ENCODE measurements at places on chromosomes 1 and 21.

DNA sequence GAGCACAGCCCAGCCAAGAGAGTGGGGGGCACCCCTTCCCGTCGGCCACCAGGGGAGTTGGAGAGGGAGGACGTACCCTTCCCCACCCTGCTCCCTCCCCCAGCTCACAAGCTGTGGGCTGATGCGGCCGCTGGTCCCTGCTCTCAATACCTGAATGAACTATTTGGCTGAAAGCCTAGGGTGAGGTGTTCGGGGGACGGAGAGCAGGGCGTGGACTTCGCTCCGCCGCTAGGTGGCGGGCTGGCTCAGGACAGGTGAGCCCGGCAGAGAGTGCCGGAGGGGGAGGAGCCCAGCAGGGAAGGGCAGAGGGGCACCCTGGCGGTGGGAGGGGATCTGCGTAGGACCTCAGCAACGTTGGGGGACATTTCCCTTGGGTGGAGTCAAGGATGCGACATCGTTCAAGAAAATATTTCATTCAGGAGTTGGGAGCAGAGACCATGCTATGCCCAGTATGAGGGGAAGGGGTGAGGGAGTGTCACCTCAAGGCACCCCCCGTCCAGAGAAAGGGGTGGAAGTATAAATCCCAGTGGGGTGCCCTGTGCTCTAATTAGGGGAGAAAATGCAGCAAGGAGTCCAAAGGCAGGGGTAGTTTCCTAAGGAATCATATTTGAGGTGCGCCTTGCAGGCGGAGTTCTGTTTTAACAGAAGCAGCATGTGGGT lies 12.0 kb upstream of the RHBG start:
- no peak for DNase-seq

- no peak for DNase-seq
These were observed 56.9 kb downstream of the CLSTN1 start for GRCh38 chr1:9766759-9767442.

GRCh38 chr1:9835758-9836631 lies 12.2 kb upstream of the CLSTN1 start:
- no peak for DNase-seq

DNA sequence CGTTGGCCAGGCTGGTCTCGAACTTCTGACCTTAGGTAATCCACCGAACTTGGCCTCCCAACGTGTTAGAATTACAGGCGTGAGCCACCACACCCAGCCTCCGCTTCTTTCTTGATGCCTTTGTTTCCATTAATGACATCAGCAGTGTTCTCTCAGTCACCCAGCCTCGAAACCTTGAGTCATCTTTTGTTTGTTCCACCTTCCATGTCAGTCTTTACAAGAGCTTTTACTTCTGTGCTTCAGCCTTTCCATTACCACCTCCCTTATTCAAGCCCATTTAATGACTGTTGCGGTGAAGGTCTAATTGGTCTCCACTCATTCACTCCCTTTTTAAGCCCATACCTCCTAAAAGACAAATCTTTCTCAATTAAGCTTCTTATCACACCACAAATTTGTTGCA lies 146.6 kb upstream of the ADGRL2 start:
- DNase-seq, result no peak

- DNase-seq, result no peak
These were observed 43.0 kb upstream of the IKBKE start for GRCh38 chr1:206427291-206427690.

DNA sequence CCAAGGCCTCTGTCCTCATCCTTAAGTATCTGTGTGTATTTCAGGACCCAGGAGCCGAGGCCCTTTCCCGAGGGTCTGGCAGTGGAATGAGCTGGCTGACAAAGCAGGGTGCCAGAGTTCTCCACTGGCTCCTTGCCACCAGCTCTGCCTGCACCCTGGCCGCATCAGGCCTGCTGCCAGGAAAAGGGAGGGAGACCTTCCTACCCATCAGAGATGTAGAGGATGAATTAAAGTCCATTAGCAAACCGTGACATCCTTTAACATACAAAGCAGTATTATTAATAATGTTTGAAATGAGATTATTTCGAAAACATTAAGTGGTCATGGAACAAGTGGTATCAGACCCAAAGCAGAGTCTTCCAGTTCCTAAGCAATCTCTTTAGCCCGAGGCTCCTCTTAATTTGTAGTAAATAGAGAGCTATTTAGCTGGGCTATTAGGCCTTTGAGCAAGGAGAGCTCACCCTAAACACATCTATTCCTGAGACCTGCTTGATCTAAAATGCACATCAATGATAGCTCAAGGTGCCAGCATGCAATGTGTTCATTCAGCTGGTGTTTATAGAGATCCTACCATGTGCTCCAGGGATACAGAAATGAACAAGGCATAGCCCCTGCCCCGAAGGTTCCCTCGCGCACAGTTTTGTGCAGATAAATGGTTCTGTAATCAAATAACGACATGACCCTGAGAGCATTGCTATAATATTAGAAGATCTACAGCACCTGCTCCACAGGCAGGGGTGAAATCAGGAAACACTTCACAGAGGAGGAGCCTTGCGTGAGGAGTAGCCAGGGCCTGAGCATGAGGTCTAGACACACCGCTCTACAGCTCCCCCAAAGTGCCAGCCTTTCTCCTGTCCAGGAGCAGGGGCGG lies 44.0 kb downstream of the FAM163A start:
- DNase-seq, result no peak

DNA sequence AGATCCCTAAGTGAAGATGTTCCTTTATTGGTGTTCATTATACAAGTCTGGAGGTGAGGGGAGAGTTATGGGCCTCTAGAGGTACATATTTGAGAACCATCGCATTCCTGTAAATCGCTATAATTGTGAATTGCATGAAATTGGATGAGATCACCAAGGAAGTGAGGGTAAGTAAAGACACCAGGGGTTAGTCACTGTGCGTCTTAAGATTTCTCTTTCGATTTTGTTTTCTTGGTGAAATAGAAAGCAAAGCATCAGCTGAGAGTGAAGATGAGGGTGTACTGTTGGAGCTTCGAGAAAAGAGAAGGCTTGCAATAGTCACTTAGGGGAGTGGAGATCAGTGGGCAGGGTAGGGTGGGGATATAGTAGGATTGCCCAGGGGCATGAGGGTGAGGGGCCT lies 82.1 kb downstream of the RAVER2 start:
- no peak for DNase-seq

DNA sequence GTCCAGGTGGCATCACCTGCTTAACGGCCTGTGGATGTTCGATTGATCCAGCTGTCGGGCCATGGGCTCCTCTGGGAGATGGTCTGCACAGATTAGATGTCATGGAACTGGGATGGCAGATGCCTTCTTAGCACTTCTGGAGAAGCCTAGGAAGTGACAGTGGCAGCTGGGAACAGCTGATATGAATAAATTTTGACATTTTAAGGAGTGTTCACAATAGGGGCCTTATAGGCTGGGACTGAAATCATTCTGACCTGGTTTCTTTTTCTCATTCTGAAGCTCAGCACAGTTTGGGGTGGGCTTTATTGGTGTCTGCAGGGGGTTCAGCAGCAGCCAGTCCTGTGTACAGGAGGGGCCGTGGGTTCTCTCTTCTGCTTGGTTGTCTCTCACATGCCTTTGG lies 175.3 kb downstream of the CACNA1E start:
- no peak for DNase-seq

DNA sequence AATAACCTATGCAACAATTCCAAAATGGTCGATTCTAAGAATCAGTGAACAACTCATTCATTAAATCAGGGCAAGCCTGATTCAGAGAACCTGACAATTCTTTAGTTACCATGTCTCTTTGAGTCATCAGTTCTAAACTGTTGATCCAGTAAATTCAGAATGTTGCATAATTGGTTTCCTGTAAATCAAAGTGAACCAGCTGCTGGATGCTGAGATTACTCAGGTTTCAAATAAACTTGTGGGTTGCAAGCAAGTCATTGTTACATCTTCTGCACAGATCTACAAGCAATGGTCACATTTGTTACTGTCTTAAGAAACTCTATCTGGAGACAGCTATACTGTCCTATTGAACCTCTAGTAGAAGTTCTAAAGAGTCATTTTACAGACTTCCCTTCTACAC lies 16.5 kb downstream of the PLA2G2D start:
- DNase-seq, result no peak

GRCh38 chr1:234861024-234861620 lies 251.1 kb upstream of the IRF2BP2 start:
- DNase-seq, result no peak

DNA sequence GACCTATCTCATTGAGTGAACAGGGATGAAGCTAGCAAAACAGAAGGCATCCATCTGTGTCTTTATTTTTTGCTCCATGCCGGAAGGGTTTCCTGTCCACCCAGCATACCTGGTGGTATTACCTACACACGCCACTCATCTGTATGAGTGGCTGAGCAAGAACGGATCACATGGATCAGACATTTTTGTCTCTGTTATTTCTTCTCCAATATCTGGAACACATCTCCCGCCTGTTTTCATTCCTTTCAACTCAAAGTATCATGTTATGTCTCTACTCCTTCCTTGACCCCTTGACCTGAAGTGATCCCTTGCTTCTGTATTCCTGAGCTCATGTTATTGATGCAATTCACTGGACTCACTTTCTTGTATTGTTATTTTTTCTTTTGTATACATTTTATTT lies 24.7 kb downstream of the ADAMTS1 start:
- DNase-seq, result no peak

GRCh38 chr1:53416269-53416813 lies 42.9 kb upstream of the DMRTB1 start:
- no peak for DNase-seq

DNA sequence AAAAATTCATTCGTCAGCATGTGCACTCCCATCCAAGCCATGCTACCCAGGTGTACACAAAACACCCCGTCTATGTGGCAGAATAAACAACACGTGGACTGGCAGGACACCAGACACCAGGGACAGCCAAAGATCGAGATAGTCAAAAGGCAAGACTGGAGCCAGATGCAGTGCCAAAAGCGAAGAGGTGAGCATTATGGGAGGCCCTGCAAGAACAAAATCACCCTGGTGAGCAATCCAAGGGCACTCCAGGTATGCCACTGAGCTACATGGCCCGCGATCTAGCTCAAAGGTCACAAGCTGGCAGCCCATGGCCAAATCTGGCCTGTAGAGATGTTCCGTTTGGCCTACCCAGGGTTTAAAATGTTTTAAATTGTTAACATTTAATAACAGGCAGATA lies 33.7 kb downstream of the PLPP3 start:
- no peak for DNase-seq
